ENCODE measurements at places on chromosomes 6 and 20.

GRCh38 chr6:4113649-4114048, 21.7 kb downstream of the ECI2 start:
- DNase-seq, result no peak

GRCh38 chr6:170160628-170161611, 130.0 kb downstream of the DLL1 start:
- no peak for DNase-seq

DNA sequence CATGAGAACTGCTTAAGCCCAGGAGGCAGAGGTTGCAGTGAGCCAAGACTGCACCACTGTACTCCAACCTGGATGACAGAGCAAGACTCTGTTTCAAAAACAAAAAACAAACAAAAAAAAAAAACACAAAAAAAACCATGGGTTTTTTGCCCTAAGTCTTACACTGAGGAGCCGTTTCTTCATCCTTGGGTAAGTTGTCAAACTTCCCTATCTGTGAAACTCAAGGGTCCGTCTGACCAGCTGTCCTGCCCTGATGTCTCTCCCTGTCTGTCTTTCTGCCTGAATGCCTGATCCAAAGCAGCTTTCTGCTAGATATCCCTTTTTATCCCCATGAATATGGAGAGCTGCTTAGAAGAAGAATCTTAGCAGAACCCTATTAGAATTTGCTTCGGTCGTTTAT, 41.3 kb upstream of the CLDN20 start:
- DNase-seq, result no peak

GRCh38 chr6:105193647-105194046, 13.8 kb upstream of the POPDC3 start:
- DNase-seq, result no peak

GRCh38 chr6:21171801-21172200, 421.8 kb upstream of the SOX4 start:
- DNase-seq, result no peak

GRCh38 chr20:20327746-20328145, 40.2 kb upstream of the INSM1 start:
- peak; percentile 21 for DNase-seq

- DNase-seq, result no peak
Observed at GRCh38 chr6:168873278-168874190, 380.1 kb downstream of the THBS2 start.

DNA sequence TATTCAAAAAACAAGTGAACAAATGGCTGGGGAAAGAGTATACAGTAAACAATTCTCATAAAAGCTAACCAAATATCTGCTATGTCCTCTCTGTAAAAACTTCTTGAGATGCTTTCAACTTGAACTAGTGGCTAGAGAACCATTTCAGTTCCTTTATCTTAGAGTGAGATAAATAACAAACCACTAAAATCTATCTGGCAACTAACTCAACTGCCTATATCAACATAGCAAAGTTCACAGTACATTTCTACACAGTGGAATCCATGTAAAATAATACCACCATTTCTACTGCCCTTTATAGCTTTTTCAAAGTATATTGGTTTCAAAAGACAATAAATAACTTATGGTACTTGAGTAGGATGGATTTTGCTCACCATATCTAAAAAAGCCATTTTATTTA, 95.1 kb downstream of the MMS22L start:
- no peak for DNase-seq

DNA sequence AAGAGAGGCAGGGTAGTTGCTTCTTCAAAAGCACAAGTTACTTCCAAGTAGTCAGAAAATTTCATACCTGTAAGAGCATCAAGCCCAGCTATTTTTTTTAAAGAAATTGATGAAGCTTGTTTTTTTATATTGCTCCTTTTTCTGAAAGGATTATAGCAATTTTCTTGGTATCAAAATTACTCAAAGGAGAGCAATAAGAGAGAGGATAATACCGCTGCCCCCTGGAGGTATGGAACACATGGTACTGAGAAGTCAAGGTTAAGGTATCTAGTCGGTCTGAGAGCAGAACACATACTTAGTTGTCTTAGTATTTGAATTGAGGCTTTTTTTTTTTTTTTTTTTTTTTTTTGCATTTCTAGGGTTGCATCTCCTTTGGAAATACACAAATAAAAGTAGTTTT, 59.4 kb downstream of the ADGRF5 start:
- no peak for DNase-seq

DNA sequence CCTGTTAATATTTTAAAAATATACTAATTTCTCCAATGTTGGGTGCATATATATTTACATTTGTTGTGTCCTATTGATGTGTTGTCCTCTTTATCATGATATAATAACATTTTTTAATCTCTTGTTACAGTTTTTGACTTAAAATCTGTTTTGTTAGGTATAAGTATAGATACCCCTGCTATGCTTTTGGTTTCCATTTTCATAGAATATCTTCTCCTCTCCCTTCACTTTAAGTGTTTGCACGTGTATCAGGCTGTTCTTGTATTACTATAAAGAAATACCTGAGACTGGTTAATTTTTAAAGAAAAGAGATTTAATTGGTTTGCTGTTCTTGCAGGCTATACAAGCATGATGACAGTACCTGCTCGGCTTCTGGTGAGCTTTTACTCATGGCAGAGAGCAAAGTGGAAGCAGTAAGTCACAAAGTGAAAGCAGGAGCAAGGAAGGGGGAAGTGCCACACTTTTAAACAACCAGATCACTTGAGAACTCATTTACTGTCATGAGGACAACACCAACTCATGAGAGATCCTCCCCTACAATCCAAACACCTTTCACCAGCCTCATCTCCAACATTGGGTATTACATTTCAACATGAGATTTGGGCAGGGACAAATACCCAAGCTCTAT, 340.5 kb upstream of the SYNCRIP start:
- no peak for DNase-seq

DNA sequence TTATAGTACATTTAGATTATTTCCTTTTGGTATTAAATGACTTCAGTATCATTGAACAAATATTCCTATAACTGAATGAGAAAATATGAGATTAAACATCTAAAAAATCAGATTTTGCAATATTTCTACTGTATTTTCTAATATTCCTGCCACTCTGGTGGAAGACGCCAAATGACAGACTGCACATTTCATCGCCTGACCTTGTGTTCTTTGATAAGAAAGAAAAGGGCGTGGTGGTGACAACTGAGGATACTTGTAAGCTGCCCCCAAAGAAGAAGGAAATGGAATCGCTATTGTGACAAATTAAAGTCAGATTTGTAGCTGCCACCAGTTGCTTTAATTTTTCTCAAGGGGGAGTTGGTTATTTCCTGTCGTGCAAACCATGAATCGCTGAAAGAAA, 131.3 kb downstream of the MTFR2 start:
- DNase-seq, result no peak

- DNase-seq, result no peak
Observed at GRCh38 chr6:20932284-20932683, 398.0 kb downstream of the CDKAL1 start.

- DNase-seq, result peak; percentile 61
Observed at GRCh38 chr20:4713401-4713800, 8.3 kb upstream of the PRND start.

DNA sequence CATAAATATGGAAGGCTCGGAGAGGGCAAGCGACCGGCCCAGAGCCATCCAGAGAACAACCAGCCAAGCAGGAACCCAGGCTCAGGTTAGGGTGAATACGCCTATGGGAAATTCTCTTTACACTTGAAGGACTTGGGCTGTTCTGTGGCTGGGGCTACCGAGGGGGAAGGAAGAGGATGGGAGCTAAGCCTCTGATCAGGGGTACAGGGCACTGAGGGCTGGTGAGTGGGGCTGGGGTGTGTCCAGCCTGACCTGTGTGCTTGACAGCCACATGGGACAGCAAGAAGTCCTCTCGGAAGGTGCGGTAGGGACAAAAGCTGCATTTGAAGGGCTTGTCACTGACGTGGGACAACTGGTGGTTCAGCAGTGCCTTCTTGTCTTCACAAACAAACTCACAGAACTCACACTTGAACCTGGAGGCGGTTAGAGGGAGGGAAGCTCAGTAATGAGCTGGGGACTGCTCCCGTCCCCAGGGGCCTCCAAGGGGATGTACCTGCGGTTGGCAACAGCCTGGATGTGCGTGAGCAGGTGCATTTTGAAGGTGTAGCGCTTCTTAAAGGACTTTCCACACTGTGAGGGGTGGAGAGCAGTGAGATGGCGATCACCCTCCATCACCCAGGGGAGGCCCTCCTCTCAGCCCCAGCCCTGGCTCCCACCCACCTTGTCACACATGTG, 11.9 kb downstream of the ZNF335 start:
- no peak for DNase-seq

GRCh38 chr6:157068691-157069324, 254.5 kb downstream of the TMEM242 start:
- no peak for DNase-seq

DNA sequence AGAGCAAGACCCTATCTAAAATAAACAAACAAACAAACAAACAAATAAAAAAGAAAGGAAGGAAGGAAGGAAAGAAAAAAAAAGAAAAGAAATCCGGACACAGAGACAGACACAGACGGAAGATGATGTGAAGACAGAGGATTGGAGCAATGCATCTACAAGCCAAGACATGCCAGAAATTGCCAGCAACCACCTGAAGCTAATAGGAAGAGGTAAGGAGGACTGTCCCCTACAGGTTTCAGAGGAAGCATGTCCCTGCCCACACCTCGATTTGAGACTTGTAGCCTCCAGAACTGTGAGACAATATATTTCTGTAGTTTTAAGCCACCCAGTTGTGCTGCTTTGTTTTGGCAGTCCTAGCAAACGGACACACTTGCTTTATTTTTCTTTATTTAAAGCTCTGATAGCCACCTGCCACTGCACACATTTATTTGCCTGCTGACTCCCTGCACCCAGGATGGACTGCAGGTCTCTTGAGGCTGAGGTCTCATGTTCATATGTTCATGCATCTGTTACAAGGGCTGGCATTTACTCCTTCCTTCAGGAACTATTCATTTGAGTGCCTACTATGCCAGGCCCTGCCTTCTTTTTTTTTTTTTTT, 20.7 kb upstream of the ZMYND8 start:
- DNase-seq, result no peak

- DNase-seq, result no peak
Observed at GRCh38 chr20:11929947-11930346, 12.3 kb downstream of the BTBD3 start.

- DNase-seq, result no peak
Observed at GRCh38 chr20:46992640-46993035, 98.0 kb downstream of the EYA2 start.

DNA sequence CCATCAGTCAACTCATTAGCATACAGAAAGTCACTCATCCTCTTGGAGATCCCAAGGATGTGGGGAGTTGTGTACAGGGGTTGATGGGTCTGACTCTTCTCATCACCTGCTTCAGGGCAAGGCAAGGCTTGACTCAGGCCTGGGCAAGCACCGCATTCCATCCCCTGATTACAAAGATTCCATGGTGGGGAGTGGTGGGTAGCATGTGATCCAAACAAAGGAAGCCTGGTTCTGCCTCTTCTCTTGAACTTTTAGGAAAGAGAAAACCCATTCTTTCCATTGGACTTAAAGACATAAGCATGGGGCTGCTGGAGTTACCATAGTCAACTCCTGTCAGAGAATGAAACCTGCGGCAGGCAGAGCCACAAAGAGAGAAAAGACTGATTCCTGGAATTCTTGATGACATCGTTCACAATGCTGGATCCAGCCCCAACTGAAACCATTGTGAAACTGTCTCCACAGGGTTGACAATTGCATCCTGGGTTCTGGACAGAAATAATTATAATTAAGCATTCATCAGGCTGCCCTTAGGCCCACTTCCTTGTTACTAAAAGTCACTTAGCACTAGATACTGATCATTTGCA, 235.8 kb upstream of the KCNG1 start:
- DNase-seq, result no peak

- no peak for DNase-seq
Observed at GRCh38 chr6:136378888-136379287, 89.2 kb upstream of the BCLAF1 start.

GRCh38 chr6:21377356-21377755, 216.2 kb upstream of the SOX4 start:
- no peak for DNase-seq

Data from H54 (cell line).